ENCODE measurements at places on chromosomes 4 and X. TPM values are rescaled to one million over a fixed set of nuclear protein-coding genes. Genes with fewer than 3 reads are reported as not detected.

Gene BDH2
- polyA plus RNA-seq = 171 TPM

GRCh38 chrX:2638279-2638678, 52.8 kb upstream of the CD99 start:
- DNase-seq = no peak

- no peak for DNase-seq
Observed at GRCh38 chr4:158020176-158020575, 152.6 kb downstream of the GASK1B start.

DNA sequence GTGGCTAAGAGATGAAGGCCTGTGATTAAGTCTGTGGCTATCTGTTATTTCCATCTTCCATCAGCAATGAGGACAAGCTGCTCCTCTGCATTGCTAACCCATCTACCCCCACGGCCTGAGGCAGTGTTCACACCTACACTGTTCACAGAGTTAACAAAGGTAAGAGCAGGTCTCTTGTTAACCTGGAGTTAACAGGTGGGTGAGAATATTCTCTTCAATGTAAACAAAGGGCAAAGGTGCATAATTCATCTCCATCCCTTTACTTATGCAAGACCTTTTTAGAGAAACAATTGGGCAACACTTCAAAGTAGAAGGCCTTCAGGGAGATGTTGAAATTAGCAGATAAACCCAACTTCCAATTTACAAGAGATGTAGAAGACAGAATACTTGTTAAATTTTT, 2.8 kb downstream of the SLC35A2 start:
- DNase-seq = no peak

DNA sequence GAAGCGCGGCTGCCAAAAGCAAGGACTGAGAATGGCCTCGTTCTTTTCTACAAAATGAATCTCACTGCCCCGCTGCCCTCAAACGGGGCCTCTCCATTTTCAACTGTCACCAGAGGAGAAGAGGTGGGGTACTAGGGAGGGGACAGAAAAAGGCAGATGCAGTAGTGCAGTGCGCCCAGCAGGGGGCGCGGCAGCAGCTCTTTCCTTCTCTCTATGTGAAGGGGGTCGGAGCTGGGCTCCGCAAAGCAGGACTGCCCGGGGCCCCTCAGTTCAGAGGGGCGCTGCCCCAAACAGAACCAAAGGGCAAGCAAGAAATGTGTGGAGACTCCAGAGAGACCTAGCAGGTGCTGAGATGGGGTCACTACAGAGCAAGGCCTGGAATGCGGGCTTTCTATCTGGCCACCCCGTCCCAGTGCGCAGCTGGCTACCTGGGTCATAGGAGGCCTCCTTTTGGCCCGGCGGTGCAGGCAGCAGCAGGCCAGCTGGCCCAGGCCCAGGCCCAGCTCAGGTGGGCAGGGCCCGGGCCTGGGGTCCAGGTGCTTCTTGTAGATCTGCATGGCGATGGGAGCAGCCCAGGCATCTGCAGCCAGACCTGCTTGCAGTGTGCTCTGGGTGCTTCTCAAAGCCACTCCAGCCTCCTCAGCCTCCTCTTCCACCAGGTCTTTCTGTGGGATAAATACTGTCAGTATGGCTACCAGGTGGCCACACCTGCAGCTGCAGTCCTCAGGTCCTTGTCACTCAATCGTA, 5.9 kb downstream of the IRAK1 start:
- DNase-seq = no peak

GRCh38 chr4:82357640-82358039, 16.2 kb downstream of the HNRNPD start:
- DNase-seq = no peak

Data from left renal cortex interstitium (tissue), 4 donors.